ENCODE measurements at places on chromosomes 1 and 21.
A peak's percentile ranks its signal among the peaks of the same experiment; 100 is the strongest.

GRCh38 chr1:54569339-54569738 is 21.3 kb downstream of the ACOT11 start:
- DNase-seq, result no peak

DNA sequence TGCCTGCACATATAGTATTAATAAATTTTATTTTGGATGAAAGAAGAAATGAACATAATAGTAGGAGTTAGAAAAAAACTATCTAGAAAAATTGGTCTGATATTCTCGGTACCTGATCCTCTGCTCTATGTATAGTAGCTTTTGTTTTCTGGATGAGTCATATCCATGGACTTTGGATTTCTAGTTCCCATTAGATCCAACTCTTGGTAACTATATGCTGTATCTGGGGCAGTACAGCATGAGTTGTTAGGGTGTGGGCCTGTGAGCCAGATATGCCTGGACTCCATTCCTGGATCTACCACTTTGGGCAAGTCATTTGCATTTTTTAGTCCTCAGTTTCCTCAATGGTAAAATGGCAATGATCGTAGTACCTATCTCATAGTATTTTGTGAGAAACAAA is 372.2 kb upstream of the PKN2 start:
- DNase-seq, result no peak

DNA sequence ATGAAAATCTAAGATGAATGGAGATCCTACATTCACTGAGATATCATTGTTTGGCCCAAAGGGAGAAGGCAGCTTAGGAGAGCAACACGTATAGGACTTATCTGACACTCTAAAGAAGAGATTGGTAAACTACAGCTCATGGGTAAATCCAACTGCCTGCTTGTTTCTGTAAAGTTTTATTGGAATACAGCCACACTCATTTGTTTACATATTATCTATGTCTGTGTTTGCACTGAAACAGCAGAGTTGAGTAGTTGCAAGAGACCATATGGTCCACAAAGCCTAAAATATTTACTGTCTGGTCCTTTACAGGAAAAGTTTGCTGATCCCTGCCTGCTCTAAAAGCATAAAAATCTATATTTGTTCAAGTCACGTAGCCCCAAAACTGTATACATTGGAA is 14.3 kb upstream of the LRRC53 start:
- DNase-seq, result no peak

DNA sequence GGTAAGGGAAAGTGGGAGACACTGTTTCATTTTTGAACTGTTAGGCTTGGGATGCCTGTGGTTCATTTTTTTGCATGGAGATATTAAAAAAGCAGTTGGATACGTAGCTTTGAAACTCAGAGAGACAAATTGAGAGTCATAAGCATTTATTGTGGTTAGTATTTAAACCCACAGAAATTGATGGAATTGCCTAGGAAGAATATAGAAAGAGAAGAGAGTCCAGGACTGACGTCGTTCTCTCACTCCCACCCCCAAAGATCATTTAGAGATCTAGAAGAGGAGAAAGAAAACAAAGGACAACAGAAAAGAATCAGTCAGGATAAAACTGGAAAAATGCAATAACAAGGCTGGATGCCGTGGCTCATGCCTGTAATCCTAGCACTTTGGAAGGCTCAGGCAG is 73.2 kb upstream of the BMP8A start:
- DNase-seq, result no peak

DNA sequence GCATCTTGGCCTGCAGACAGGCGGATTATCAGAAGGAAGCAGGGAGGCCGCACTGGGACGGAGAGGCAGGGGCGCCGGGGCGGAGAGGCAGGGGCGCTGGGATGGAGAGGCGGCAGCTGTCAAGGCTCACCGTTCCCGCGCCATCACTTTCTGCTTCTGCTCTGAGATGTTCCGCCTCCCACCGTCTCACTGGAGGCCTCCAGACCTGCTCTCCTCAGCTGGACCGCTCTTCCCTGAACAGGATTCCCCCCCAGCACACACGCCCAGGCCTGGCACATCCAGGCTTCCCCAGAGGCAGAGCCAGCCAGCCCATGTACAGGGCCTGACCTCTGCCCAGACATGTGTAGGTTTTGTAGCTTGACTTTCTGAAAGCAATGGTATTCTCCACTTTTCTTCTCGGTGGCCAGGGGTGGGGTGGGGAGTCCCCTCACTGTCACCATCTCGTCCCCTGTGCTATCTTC is 84.1 kb downstream of the RIPK4 start:
- DNase-seq, result no peak

DNA sequence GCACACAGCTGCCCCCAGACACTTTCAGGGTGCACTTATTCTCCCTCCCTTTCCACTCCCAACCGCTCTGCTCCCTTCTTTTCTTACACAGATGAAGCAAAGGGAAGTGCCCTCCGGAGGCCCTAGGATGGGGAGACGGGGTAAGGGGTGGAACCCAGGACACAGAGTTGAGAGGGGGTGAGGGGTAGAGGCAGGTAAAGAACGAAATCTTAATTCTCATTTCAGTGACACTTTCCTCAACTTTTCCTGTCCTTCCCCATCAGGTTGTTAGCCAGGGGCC is 12.8 kb downstream of the PLEKHO1 start:
- no peak for DNase-seq

DNA sequence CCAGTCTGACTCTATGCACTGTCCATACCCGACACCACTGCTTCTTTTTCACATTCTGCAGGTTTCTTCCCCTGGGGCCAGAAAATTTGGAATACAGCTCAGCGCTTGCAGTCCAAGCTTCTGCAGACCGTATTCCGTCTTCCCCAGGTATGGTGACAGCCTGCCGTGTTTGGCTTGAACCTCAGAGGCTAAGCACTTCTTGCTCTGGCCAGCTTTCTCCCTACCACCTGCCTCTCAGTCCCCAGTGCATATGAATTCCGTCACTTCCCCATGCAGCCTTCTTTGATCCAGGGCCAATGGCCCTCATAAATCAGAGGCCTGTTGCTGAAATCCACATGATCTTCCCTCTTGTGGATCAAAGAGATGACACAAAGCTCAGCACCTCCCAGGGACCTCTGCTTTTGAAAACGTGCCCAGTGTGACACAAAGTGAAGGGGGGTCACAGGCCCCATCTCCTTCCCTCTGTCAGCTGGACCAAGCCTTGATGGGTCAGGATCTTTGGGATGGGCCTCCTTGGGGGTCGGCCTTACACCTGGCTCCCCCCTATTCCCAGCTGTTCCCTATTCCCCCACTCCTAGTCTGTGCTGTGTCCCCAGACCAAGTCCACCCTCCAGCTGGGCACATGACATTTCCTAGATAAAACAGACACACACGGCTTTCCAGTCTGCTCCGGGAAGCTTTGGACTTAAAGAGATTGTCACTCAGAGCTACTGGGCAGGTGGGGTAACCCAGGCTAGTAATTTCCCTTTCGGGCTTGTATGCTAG is 66.6 kb downstream of the HMGB4 start:
- no peak for DNase-seq

- peak; percentile 26 for DNase-seq
Observed at GRCh38 chr1:231315887-231316286, 21.8 kb downstream of the EXOC8 start.

DNA sequence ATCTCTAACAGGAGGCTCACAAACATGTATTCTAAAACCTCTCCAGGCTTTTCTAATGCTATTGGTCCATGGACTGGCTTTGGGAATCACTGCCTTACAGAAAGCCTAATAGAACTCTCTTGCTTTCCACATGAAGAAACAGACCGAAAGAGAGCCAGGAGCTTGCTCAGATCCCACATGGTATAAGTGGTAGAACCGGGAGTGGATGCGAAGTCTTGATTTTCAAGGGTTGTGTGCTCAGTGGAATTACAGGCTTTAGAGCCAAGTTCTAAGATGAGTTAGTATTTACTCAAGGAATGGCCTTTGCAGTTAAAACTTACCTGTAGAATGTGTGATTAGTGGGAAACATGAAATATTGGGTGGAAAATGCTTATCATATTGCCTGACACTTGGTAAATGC is 54.3 kb upstream of the HSD17B7 start:
- DNase-seq, result no peak

DNA sequence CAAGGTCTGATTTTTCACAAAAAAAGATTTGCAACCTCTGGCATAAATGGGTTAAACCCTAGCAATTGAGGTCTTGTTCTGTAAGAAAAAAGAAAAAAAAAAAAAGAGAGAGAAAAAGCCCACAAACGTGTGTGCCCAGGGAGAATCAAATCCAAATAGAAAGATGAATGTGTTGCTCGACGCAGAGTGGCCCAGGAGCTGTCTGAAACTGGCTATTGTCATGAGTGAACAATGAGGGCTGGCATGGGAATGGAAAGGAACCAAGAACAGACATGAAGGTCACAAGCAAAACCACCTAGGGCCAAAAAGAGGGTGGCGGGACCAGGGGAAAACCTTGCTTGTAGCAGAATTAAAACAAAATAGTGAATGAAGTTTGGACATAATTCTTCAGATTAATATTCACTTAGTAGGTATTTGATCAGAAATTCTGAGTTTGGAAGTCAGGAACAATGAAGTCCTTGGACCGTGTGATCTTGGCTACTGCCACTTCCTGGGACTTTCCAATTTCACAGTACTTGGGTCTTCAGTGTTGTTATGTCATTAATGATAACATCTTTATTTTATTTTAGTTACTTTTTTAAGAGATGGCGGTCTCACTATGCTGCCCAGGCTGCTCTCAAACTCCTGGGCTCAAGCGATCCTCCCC is 3.1 kb downstream of the ENO1 start:
- no peak for DNase-seq

DNA sequence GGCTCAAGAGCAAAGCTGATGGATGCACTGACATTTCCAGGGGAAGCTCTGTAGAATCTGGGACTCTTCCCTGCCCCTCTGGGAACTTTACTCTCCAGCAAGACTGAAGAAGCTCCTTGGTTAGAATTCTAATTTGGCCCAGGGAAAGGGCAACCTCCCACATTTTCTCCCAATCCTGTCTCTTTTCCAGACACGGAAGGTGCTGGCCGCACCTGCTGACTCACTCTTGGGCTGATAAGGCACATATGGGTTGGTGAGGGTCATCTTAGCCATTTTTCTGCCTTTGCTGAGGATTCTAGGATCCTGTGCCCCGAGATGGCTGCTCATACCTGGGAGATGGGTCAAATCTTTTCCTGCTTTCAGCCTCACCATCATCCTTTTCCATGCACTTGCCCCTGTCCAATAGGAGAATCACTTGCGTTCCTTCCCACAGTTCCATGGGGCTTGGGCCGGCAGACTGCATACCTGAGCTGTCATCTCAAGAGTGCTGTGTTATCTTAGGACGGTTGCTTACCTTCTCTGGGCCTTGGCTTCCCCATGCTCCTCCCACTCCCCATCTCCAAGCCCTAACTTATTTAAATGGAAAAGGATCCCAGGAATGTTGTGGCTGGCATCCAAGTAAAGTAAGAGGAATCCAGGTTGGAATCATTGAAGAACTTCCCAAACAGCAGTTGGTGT is 1.3 kb downstream of the TINAGL1 start:
- DNase-seq, result no peak

GRCh38 chr21:37264808-37265207 is 2.3 kb downstream of the VPS26C start:
- no peak for DNase-seq

DNA sequence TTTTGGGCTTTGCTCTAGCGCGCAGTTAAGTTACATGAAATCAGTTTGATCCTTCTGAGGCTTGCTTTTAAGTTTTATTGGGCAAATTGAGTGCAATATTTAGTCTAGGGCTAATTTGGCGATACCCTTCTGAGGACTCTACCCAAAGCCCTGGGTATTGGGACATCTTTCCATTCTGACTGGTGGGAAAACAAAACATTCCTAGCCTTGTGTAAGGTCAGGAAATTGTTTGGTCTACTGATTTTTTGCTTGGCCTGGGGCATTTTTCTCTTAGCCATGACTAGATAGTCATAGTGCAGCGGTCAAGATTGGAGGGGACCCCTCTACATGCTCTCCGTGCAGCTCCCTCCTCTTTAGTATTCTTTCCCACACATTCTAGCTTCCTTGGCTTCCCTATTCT is 189.6 kb upstream of the PTGFR start:
- DNase-seq, result no peak

DNA sequence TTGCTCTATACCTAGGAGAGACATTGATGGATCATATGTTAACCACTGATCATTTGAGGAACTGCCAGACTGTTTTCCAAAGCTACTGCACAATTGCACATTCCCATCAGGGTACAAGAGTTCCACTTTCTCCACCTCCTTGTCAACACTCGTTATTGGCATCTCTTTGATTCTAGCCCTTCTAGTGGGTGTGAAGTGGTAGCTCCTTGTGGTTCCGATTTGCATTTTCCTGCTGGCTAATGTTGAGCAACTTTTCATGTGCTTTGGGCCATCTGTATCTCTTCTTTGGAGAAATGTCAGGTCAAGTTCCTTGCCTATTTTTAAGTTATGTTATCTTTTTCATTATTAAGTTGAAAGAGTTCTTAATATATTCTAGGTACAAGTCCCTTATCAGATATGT is 90.1 kb downstream of the DMRTB1 start:
- DNase-seq, result no peak

DNA sequence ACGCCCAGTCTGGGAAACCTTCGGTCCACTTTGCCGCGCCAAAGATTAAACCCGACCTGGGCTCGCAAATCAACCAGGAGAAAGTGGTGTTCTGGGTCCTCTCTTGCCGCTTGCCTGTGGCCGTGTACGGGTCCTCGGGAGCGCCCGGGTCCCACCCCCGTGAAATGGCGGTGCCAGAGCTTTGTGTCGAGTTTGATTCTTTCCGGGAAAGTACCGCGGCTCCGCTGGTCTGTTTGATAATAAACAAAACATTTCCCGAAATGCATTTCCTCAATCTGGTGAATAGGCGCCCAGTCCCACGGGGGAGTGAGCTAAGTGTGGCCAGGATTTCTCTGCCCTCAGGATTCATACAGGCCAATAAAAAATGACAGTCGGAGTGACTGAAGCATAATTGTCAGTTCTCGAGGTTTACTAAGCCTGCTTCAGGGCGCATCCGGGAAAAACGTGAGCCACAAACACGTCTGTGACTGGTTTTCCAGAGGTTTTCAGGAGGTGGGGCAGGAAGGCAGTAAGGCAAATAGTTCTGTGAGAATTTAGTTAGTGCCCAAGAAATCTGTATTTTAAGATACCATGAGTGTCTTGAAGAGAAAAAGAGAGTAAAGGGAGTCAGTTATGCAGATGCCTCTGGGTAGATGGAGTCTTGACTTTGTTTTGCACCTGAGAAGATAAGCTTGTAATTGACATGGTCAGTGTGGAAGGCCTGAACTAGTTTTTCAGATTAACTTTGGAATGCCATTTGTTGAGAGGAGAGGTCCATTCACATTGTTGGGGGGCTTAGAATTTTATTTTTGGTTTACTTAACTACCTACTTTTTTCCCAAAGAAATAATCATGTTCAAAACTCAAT is 675 bp downstream of the IFNAR1 start:
- peak; percentile 65 for DNase-seq

DNA sequence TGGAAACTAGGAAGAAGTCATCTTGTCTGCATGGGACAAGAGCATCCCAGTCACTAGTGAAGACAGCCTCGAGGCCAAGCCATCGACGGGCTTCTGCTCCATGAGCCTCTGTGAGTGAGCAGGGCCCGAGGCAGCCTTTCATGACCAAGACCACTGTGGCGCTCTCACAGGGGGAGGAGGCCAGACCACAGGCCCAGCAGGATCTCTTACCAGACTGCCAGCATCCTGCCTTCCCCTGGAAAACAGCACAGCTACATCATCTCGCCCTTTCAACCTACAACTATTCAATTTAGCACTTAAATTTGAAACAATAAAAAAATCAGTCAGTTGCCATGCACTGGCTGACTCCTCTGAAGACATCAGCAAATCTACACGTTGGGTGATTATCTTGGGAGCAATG is 85.4 kb downstream of the HSF2BP start:
- no peak for DNase-seq

GRCh38 chr1:91741301-91741700 is 144.7 kb downstream of the TGFBR3 start:
- no peak for DNase-seq

- DNase-seq, result no peak
Observed at GRCh38 chr1:87951852-87952251, 623.2 kb downstream of the LMO4 start.

All from CD4-positive, CD25-positive, alpha-beta regulatory T cell (primary cell).